Activated T-cell treated with anti-CD3 and anti-CD28 coated beads, Interleukin-2, amount 50 U/mL, for 4 hours (primary cell): ENCODE measurements at places on chromosomes 7 and 10.

DNA sequence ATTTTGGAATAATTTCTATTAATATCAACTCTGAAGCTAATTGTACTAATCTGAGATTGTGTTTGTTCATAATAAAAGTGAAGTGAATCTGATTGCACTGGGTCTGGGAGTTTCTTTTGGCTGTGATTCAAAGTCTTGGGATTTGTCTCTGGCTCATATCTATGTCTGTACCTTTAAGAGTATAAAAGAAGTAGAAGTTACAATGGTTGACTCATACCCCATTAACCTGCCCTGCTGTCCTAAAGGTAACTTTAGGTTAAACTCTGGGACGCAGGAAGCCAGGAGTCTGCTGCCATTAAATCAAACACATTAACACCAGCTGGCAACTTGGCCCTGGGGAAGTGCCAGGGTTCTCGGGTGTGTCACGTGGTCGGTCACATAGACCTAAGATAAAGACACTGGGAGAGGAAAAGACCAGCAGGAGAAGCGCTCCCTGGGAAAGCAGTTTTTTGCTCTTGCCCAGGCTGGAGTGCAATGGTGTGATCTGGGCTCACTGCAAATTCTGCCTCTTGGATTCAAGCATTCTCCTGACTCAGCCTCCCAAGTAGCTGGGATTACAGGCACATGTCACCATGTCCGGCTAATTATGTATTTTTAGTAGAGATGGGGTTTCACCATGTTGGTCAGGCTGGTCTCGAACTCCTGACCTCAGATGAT lies 17.8 kb downstream of the SCD start:
- DNase-seq = no peak

DNA sequence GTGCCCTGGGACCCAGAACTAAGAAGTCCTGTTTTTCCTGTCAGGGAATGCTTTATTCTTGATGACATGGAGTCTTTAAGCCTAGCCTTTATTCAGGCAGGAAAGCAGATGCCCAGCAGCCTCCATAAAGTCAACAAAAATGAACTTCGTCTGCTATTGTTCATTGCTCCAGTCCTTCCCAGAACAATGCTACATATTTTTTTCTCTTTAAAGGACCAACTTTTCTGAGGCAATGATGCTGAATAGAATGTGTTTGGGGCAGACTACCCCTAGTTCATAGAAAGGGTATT lies 47.6 kb upstream of the PDCD4 start:
- DNase-seq = no peak

GRCh38 chr7:92110857-92111256 lies 23.4 kb downstream of the CYP51A1 start:
- no peak for DNase-seq

GRCh38 chr7:147519062-147519461 lies 1071.5 kb upstream of the C7orf33 start:
- no peak for DNase-seq

DNA sequence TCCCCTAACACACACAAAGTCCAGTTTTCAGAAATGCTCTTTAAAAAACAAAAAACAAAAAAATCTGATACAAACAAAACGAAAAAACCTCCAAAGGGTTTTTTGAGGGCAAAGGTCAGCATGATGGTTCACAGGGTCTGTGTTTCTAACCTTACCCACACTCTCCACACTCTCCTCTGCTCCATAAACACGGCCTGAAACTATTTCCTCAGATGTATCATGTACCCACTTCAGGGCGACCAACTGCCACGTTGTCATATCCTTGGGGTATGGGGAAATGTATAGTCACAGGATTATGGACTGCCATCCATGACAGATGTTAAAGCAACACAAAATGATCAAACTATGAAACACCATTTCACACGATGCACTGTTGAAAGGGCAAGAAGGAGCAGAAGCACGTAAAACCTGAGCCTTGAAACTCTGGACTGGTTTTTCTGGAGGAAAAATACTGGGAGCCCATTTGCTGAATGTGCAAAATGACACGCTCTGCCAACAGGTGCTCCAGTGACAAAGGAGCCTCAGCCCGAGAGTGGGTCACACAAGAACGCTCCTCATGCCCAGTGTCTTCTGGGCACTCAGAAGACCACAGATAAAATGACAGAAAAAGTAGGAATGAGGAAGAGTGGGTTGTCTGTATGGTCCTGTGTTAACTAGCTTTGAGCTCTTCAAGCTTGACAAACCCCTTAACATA lies 15.8 kb downstream of the NAPEPLD start:
- DNase-seq = no peak

GRCh38 chr7:97079300-97079699 lies 38.2 kb upstream of the SDHAF3 start:
- DNase-seq = no peak

DNA sequence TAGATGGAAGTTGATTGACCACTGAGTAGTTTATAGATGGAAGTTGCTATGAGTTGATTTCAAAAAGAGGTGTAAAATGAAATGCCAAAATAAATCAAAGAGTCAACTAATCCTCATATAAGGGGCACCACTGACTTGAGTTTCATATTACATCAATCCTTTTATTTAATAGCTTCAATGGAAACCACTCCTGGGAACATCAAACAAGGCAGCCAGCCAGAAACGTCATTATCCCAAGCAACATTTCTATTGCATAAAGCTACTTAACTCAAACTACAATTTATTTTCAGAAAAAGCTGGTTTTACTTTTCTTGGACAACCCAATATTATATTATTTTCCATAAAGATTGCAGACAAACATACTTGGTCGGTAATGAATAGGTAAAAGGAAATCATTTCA lies 162.1 kb downstream of the TSPAN12 start:
- DNase-seq = no peak

DNA sequence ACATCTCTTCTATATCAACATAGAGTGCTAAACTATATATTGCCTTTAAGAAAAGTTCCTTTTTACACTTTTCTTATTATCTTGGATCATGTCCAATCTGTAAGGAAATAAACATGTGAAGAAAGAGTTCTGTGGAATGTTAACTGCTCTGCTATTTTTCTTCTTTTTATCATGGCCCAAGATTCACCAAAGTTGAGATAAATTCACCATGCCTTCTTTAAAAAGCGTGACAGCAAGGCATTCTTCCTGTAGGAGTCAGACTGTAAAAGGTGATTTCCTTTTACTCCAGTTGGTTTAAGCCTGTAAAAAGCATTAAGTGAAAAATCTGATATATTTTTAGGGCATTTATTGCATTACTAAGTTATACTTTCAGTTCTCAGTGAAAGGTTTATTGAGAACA lies 165.7 kb upstream of the FZD1 start:
- DNase-seq = no peak

DNA sequence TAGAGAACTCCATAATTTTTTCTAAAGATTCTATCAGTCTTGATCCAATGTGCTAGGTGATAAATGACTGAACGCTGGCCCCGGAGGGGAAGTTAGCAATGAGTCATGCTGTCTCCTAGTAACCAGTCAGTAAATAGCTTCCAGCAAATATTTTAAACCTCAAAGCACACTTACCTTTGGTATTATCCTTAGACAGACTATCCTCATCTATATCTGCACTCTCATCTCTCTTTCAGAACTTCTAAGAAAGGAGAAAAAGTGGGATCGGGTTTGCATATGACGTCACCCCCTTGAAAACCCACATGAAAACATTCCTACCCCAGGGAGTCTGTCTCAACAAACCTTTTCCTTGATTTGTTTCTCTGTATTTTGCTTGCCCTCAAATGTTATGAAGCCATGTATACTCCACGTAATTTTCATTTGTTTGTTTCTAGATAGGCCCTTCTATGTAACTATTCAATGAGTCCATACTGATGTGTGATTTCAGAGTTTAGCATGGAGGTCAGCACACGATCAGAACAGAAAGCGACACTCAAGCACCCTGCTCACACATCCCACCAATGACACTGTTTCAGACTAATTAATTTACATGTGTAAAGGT lies 174.9 kb upstream of the NRP1 start:
- no peak for DNase-seq
